ENCODE measurements at places on chromosomes 2 and 18. TPM values are rescaled to one million over a fixed set of nuclear protein-coding genes. Genes with fewer than 3 reads are reported as not detected.

The PPP3R1 gene
- total RNA-seq: 23.5 TPM

The RNF144A gene
- total RNA-seq: 3.2 TPM

The CYBRD1 gene
- total RNA-seq: 12.5 TPM

The MARCHF7 gene
- total RNA-seq: 25.3 TPM

The CREG2 gene
- total RNA-seq: not detected

The CYRIA gene
- total RNA-seq: 1.7 TPM

The NCKAP1 gene
- total RNA-seq: 32.2 TPM

The MOB1A gene
- 28.4 TPM for total RNA-seq

The CMPK2 gene
- 3.2 TPM for total RNA-seq
